ENCODE measurements at places on chromosomes 1 and 21.

- H3K4me1 ChIP-seq = peaks cover 5% of the 10 kb centered on the region
- no peak overlapping the region for H3K4me3 ChIP-seq
- H3K27me3 ChIP-seq = no peaks in the 10 kb centered on the region
- H3K36me3 ChIP-seq = no peaks in the 10 kb centered on the region
- no peak overlapping the region for H3K27ac ChIP-seq
These were observed 2.3 kb downstream of the ZZZ3 start for GRCh38 chr1:77680173-77680572.

GRCh38 chr1:220301630-220302029, 29.4 kb upstream of the RAB3GAP2 start:
- DNase-seq = no peak
- no peak overlapping the region for H3K4me3 ChIP-seq
- no peaks in the 10 kb centered on the region for H3K27me3 ChIP-seq
- no peaks in the 10 kb centered on the region for H3K36me3 ChIP-seq
- no peak overlapping the region for H3K27ac ChIP-seq

GRCh38 chr1:41558761-41559171, 74.3 kb upstream of the EDN2 start:
- H3K27ac ChIP-seq = no peak overlapping the region
- H3K27me3 ChIP-seq = no peaks in the 10 kb centered on the region
- no peaks in the 10 kb centered on the region for H3K36me3 ChIP-seq
- no peak overlapping the region for H3K4me3 ChIP-seq

GRCh38 chr1:2132222-2133038, 62.1 kb downstream of the FAAP20 start:
- peak; percentile 68 for DNase-seq
- no peaks in the 10 kb centered on the region for H3K27me3 ChIP-seq
- peak overlapping the region; percentile 96 for H3K27ac ChIP-seq
- peaks cover 2% of the 10 kb centered on the region for H3K4me1 ChIP-seq

GRCh38 chr1:74523873-74524480, 11.6 kb upstream of the LRRC53 start:
- H3K27me3 ChIP-seq = no peaks in the 10 kb centered on the region
- H3K27ac ChIP-seq = no peak overlapping the region
- no peaks in the 10 kb centered on the region for H3K4me1 ChIP-seq
- H3K4me3 ChIP-seq = no peak overlapping the region
